ENCODE measurements at places on chromosomes 11 and 22.

GRCh38 chr11:79098146-79098545 is 342.7 kb downstream of the TENM4 start:
- H3K4me3 ChIP-seq: no peak overlapping the region
- H3K4me1 ChIP-seq: no peaks in the 10 kb centered on the region
- H3K36me3 ChIP-seq: no peaks in the 10 kb centered on the region
- H3K27ac ChIP-seq: no peak overlapping the region

DNA sequence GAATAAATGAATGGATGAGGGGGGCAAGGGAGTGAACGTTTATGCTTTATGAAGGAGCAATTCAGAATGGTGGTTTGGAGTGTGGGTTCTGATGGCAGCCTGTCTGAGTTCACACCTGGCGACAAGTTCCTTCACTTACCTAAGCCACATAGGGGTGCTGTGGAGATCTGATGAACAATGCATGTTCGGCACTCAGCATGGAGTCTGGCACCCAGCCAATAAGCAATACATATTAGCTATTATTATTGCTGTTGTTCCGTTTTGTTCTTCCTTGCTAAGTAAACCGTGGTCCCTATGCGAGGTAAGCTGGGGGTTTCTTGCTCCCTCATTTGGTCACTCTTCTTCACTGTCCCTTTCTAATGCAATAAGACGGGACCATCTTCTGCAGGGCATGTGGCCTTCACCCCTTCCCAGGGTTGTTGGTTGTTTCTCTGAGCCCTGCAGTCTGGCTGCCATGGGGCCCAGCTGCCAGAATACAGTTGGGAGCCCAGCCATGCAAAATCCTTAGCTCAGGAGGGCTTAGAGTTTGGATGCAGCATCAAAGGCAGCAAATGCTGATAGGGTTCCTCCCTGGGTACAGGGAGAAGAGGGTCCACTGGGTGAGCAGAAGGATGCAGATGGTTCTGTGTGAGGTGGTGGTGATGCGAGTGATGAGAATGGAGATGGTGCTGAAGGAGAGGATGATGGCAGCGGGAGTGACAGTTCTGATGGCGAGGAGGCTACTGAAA is 6.4 kb upstream of the PKNOX2 start:
- no peak overlapping the region for H3K27ac ChIP-seq
- H3K36me3 ChIP-seq: no peaks in the 10 kb centered on the region
- H3K27me3 ChIP-seq: peaks cover 35% of the 10 kb centered on the region
- no peaks in the 10 kb centered on the region for H3K4me1 ChIP-seq
- DNase-seq: no peak

DNA sequence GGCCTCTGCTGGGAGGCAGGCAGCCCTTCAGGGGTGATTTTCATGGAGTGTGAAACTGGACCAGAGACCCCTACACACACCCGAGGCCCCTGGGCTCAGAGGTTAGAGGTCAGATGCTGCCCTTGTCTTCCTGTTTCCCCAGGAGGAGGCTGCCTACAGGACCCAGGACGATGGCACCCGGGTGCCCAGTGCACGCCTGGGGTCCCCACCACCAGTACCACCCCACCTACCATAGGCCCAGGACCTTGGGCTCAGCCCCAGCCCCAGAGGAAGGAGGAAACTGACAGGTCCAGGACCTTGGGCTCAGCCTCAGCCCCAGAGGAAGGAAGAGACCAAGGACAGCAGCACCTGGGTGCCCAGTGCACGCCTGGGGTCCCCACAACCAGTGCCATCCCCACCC is 79.2 kb downstream of the BRD1 start:
- no peak overlapping the region for H3K27ac ChIP-seq
- no peak for DNase-seq
- H3K36me3 ChIP-seq: no peaks in the 10 kb centered on the region
- H3K4me3 ChIP-seq: no peak overlapping the region

- H3K27ac ChIP-seq: no peak overlapping the region
- no peaks in the 10 kb centered on the region for H3K27me3 ChIP-seq
- no peak for DNase-seq
- H3K36me3 ChIP-seq: peaks cover 26% of the 10 kb centered on the region
- H3K4me3 ChIP-seq: no peak overlapping the region
These were observed 69.9 kb downstream of the BCR start for GRCh38 chr22:23250056-23250784.

DNA sequence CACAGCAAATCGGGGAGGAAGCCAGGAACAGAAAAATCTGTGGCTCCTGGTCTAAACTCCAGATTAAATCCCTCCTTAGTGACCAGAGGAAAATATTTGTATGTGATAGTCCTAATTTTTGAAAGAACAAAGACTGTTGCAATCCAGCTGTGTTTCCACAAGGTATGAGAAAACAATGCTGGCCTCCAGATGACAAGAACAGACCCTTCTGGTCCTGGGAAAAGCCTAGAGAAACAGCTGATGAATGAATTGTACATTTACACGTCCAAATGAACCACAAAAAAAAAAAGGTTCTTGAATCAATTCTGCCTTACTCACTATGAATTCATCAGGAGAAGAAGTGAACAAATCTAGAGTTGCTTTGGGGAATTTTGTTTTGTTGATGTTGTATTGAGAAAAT is 63.7 kb downstream of the ETS1 start:
- no peak overlapping the region for H3K4me3 ChIP-seq
- H3K27ac ChIP-seq: no peak overlapping the region
- DNase-seq: no peak
- peaks cover 8% of the 10 kb centered on the region for H3K27me3 ChIP-seq
- no peaks in the 10 kb centered on the region for H3K36me3 ChIP-seq

Data from HepG2 (cell line).